ENCODE measurements at places on chromosomes 5 and 9.

- DNase-seq: no peak
These were observed 1.1 kb upstream of the GRPEL2 start for GRCh38 chr5:149344151-149344550.

DNA sequence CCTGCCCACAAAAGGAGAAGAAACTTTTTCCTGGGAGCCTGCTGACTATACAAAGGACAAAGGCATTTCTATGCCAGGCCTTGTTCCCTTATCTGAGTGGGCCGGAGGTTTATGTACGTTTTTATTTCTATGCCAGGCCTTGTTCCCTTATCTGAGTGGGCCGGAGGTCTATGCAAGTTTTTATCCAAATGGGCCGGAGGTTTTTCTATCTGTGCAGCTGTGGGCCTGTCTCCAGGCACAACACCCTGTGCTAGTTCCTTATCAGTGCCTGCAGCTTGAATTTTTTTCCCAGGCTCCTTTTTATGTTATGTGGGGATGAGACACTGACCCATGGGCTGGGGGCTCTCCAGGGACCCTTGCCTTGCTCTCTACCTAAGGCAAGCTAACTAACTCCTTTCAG is 5.5 kb downstream of the SLC25A2 start:
- no peak for DNase-seq

- no peak for DNase-seq
These were observed 284.3 kb downstream of the TLE1 start for GRCh38 chr9:81404931-81405598.

GRCh38 chr9:127555840-127556820 is 55.9 kb upstream of the STXBP1 start:
- peak; percentile 96 for DNase-seq

DNA sequence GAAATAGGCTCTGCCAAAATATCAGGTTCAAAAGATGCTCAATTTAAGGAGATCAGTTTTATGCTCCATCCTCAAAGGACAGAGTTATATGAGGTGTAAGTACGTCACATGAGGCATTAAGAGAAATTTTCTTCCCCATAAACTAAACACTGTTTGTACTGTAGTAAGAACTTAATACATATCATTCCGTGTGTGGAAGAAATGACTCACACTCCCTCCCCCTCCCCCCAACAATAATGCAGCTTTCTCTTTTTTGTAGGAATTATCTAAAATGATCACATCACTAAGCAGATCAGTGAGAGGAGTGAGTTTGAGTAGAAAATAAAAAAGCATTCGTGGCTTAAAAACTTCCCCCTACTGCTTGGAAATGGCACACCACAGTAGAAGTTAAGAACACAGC is 2.2 kb downstream of the CDH12 start:
- DNase-seq: no peak

DNA sequence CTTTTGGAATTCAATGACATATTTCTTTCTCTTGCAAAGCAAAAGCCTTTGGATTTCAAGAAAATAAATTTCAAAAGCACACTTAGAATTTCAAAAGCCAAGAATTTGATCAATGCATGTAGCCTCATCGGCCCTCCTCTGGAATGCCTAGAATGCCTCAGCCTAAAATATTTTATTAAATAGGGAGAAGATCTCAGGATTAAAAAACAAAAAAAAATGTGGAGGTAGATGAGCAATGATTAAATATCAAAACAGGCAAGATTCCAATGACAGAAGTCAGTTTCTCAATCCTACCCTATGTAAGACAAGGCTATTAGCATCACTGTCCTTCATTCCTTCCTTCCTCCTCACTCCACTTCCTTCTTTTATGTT is 169.0 kb downstream of the CDH6 start:
- peak; percentile 50 for DNase-seq

DNA sequence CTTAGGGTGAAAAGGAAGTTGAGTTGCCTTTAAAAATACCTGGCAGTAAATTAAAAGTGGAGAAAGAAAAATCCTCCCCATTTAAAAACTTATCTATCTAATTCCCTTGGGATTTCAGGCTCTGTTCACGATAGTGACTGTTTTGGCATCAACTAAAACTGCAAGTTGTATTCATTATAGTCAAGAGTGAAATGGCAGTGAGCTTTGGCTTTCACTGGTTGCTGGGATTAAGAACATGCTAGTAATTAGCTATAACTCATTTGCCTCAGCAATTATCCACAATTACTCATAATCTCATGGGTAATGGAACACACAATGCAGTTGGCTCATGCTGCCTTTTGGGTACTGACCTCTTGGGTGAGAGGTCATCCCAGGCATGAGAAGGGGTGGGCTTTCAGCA is 250.1 kb downstream of the GAS1 start:
- DNase-seq: no peak

Data from NCI-H226 (cell line).